HTR-8/SVneo (cell line): ENCODE measurements at places on chromosomes 12 and 14.

- no peak for DNase-seq
These were observed 27.3 kb downstream of the MTA1 start for GRCh38 chr14:105446971-105447370.

- no peak for DNase-seq
These were observed 349.7 kb upstream of the FAR2 start for GRCh38 chr12:28799348-28799747.

DNA sequence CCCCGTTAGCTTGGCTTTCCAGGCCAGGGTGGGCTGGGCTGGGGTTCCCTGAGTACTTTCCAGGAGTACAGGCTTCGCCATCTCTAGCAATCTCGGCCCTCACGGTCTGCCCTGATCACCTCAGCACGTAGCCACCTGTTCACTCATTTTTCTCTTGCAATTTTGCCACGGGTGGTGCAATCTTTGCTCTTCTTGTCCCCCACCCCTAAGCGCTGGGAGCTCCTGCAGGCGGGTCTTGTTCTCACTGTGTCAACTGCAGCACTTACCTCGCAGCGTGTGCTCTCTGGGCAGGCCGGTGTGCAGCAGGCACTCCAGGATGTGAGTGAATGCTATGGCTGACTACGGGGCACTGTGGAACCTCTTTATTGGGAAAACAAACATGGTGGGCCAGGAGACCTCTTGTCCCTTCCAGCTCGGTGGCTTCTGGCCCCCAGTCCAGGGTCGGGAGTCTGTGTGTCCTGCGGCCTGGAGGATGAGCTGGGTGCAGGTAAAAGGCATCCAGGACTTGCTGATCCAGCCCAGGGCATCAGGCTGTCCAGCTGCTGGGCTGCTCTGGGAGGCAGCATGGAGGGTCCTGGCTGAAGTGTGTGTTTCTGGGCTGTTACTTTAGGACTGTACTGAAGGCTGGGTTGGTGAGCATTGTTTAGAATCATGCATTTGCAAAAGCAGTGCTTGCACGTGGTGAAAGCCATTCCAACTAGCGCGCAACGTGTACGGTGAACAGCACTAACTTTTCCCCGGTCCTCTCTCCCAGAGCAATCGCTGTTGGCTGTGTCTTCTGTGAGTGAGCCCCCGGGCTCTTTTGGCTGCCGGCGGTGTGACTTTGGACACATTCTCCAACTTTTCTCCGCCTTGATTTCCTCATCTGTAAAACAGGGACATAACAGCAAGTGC, 1.5 kb upstream of the ULK1 start:
- DNase-seq: no peak

- no peak for DNase-seq
These were observed 60.5 kb downstream of the AMN start for GRCh38 chr14:102982852-102983470.

DNA sequence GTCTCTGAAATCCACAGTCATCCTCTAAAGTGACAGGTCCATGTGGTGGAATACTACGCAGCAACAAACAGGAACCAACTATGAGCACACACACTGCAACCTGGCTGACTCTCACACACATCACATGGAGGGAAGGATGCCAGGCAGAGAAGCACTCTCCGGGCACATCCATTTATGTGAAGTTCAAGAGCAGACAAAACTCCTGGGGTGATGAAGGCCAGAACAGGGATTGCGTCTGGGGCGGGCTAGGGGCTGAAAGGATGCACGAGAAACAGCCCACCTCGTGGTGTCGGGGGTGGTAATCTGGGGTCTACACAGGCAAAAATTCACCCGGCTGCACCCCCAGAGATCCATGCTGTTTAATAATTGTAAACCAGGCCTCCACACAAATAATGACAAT, 100.2 kb downstream of the DICER1 start:
- DNase-seq: no peak

DNA sequence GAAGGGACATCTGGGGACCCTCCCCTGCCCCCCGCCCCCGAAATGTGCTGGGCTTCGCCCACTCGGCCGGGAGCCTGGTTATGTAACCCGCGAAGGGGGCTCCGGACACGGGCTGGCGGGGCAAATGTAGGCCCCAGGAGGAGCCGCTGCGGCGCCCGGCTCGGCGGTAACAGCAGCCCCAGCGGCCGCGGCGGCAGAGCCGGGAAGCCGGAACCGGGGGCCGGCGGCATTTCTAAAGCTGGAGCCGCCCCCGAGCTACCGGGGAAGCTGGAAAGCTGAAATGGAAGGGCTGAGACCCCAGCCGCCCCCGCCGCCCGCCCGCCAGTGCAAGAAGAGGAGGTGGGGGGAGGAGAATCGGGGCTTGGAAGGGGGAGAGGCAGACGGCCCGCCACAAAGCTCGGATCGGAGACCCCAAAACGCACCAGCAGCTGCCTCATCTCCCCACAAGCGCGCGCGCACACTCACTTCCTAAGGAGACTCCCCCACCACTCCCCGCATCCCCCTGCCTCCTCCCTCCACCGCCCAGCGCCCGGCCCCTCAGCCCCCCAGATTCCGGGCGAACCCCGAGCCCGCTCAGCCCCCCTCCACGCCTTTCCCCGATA, 1.5 kb downstream of the KDM2B start:
- no peak for DNase-seq

GRCh38 chr12:116319233-116319897, 41.9 kb upstream of the MED13L start:
- no peak for DNase-seq

DNA sequence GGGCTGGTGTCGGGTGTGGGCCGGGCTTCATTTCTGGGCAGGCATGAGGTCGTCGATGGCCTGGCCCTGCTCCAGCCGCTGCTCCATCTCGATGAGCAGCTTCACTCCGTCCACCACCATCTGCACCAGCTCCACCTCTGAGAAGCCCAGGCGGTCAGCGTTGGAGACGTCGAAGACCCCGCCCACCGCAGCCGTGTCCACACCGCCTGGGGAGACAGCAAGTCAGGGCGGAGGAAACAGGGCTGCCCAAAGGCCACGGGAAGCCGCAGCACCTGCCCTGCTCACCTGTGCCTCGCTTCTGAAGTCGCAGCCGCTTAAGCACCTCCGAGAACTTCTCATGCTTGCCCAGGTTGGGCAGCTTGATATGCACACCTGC, 2.8 kb downstream of the CKB start:
- DNase-seq: no peak

GRCh38 chr12:128531170-128531569, 264.2 kb downstream of the TMEM132C start:
- DNase-seq: no peak

DNA sequence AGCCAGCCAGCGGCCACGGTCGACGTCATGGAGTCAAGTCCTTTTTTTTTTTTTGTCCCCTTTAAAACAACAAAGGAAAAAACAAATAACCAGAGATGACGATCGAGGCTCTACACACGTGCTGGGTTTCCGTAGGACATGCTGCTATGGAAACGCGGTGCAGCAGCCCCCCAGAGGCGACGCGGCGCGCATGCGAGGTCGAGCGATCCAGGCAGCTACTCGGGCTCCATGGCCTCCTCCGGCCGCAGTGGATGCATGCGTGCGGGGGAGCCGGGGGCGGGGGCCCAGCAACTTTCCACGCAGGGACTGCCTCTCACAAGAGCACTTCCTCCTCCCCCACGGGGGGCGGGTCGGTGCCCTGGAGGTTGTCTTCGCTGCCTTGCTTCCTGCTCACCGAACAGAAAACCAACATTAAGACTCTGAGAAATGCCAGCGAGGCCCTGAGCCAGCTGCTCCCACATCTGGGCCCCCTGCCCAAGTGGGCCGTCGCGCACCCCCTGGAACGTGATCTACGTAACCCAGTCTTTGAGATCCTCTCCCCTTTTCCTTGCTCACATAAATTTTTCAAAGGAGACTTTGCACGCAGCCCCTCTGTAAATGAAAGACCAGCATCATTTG, 30.7 kb downstream of the P2RX4 start:
- no peak for DNase-seq

DNA sequence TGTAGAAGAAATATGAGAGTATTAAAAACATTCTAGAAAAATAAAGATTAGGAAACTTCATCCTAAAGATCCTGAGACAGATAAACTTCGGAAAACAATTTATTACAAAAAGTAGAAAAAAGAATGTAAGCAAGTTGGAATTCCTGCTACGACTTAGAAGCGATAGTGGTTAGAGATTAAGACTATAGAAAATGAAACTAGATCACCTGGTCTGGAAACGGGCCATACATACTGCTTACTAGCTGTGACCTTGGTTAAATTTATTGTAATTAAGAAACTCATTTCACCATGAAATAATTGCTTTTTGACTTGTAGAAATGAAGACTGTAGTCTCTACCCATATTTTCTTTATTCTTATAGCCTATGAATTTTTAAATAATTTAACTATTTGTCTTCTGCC, 614.1 kb downstream of the SLC16A7 start:
- DNase-seq: no peak
